Right renal pelvis (tissue), 4 donors: ENCODE measurements at places on chromosomes 16 and 17.

DNA sequence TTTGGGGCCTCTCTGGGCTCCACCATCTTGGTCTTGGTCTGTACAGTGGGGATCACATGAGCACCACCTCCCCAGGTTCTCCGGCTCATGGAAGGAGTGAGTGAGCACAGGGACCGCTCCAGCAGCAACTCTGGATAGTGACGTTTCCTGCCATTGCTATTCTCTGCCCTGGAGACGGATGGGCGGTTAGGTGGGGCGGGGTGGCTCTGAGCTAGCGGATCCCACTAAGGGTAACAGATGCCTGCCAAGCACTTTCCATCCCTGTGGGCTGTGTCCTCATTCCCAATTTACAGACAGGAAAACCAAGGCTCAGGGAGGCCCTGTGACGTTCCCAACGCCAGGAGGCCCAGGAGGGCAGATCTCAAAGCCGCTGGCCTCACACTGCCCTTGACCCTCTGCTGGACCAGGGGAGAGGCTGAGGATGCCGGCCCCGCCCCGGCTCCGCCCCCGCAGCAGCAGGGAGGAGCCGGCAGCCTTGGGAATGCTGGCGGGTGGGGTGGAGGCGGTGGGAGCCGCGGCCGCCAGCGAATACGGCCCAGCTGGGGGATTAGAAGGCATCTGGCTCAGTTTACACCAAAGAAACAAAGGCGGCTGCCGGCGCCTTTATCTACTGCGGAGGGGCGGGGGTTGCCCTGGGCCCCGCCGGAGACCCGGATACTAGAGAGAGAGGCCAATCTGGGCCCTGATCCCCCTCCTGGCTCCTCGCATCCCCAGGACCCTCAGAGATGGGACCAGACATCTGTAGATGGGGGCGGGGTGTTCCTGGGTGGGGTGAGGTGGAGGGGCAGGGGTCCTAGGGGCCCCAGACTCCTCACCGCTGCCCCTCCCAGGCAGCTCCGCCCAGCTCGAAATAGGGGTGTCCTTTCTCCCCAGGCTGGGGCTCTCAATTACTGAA, 122.3 kb upstream of the CIBAR2 start:
- DNase-seq: no peak

DNA sequence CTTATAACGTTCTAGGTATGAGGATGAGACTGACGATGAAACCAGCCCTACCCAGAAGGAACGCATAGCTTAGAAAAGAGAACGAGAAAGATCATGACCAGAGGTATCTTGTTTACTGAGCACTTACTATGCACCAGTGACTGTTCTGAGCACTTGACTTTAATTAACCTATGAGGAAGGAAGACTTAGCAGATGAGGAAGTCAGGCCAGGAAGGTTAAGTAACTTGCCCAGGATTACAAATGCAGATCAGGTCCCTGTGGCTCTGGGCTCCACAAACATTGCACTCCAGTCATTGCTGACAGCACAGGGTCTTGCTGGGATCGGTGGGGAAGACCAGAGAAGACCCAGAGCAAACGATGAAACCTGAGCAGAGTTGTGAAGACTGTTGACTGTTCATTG, 7.1 kb downstream of the KRT13 start:
- no peak for DNase-seq

DNA sequence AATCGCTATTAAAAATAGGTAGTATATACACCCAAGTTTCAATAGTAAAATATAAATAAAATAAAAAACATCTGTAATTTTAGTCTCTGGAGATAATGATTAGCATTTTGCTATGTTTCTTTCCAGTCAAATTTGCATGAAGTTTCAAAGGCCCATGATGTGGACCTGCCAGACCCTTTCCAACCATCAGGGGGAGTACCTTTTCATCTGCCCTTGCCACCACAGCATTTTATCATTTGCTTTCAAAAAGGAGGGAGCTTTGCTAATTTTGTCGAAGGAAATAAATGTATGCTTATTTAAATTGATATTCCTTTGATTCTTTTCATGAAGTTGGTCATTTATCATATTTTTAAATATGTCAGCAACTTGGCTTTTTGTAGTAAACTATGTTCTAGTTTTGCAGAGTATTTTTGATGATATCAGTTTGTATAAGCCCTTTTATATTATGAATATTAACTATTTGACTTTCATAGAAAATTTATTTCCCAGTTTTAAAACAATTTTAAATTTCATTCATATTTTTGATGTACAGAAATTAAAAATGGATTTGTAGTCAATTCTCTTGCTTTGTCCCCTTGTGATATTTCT, 115.2 kb upstream of the NETO2 start:
- DNase-seq: no peak

DNA sequence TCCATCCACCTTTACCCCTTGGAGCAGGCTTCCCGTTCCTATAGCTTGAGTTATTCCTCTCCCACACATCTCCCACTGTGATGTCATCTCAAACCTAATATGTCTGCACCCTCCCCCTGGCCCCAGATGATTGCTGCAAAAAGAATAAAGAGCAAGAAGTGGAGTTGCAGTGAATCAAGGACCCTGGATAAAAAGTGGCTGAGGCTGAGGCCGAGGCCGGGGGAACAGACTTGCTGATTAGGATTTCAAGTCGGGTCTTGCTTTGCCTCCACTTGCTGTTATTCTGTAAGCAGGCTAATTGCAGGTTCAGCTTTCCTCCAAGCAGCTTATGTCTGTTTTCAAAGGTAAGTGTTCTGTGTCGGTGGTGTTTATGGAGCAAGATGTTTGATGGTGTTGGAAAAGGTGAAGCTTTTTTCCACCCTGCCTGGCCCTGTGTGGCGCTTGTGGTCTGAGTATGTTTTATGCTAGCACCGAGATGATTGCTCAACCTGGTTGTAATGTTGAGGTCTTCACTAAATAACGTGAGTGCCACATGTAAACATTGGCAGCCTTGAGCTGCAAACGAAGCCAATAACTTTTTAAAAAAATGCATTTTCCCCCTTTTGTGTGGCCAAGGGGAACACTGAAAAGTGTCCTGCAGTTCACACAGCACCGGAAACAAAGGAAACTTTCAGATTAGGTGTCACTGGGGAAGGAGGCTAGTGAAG, 15.4 kb downstream of the HS3ST3B1 start:
- DNase-seq: no peak

DNA sequence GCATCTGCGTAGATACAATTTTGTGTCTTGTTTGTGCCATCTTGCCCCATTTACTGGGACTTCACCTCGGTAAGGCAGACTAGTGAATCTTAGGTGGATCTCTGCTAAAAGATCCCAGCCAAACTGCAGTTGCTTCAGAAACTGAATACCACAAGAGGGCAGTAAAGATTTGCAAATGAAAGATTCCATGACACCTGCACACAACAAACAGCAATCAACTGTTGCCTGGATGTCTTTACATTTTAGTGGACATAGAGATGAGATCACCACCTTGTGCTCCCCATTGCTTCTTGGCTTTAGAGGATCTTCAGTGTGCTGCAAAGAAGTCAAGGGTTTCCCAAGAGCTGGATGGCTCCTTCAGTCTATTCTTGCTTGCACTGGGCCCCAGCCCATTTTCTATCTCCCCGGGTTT, 119.2 kb upstream of the CACNG5 start:
- DNase-seq: peak; percentile 40

- DNase-seq: no peak
Observed at GRCh38 chr17:10325031-10325695, 47.6 kb downstream of the MYH13 start.

- DNase-seq: no peak
Observed at GRCh38 chr16:86755571-86756006, 177.2 kb downstream of the FOXL1 start.

- DNase-seq: no peak
Observed at GRCh38 chr16:11409398-11409797, 64.1 kb downstream of the RMI2 start.

DNA sequence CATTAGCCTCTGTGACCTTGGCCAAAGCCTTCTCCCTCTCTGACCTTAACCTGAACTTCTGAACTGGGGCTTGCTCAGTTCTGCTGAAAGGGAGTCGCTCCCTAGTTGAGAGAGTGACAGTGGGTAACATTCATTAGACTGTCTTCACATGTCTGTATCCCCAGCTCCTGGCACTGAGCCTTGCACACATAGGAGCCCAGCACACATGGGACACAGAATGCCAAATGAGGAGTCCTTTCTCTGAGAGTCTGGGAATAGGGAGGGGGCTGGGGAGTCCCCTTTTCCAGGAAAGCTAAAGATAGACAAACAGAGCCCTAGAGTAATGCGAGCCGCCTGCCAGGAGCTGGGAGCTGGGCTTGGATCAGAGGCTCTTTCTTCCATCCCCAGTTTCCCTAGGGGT, 2.5 kb downstream of the TAC4 start:
- no peak for DNase-seq

DNA sequence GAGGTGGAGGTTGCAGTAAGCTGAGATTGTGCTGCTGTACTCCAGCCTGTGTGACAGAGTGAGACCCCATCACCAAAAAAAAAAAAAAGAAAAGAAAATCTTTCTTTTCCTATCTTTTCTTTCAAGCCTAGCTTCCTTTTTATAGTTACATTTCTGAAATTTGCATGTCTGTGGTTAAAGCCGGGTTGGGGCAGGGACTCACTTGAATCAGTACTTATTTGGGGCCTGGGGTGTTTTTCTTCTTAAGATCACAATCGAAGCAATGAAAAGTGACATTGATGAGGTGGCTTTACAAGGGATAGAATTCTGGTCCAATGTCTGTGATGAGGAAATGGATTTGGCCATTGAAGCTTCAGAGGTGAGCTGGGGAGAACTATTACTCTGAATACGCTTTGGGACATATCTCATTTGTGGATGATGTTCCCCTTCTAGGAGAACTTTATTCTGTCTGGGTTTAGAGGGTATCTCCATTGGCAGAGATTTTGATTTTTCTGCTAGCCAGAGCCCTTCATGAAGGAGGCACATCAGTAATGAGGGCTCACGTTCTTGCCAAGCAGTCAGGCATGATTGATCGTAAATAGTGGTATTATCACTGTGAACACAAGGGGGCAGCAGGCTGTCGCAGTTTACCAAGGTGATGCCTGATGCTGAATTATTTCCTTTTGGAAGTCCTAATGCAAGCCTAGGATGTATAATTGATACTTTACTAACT, 14.3 kb downstream of the KPNB1 start:
- peak; percentile 51 for DNase-seq

- DNase-seq: no peak
Observed at GRCh38 chr17:50115756-50116155, 14.2 kb downstream of the SAMD14 start.

GRCh38 chr17:57032343-57032742, 52.7 kb upstream of the AKAP1 start:
- DNase-seq: no peak

DNA sequence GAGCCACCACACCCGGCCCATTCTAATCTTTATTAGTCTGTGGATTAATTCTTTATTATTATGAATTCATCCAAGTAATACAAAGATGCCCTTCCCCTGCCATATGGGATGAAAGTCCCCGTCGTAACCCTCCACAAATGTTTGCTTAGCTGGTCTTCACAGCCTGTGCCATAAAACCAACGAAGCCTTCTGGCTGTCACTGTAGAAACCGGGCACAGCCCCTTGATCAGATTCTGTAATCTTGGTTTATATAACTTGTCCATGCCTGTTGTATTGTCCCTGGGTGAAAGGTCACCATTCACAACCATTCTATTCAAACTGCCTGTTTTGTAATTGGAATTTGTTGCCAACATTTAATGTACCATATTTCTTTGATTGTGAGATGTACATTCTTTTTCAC, 66.5 kb downstream of the ATP2C2 start:
- DNase-seq: no peak

DNA sequence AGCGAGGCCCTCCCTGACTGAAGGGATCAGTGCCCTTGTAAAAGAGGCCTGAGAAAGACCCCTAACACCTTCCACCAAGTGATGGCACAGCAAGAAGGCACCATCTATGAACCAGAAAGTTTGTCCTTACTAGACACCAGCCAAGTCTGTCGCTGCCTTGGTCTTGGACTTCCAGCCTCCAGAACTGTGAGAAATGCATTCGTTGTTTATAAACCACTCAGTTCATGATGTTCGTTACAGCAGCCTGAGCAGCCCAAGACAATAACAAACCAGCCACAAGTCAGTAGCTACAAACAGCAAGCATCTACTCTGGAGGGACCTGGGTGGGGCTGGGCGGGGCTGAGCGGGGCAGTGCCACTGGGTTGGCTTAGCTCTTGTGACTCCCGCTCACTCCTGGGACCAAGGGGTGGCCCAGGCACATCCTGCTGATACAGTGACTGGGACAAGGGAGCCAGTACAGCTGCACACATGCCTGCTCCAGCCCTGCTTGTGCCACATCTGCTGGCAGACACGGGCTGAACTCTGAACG, 234.9 kb downstream of the IRF8 start:
- DNase-seq: no peak

DNA sequence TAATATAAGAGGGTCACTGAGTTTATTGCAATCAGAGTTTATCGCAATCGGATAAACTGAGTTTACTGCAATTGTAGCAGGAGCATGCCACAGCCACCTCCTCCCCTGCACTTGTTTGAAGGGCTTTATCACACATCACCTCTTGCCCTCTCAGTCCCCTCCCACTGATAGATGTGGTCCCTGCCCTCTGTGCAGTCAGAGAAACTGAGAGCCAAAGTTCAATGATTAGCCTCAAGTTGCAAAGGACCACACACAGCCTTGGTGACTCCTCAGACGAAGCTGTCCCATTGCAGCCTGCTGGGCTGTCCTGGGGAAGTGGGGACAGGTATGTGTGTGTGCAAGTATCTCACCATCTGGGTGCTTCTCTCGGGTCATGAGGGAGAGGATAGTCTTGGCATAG, 13.6 kb downstream of the ACLY start:
- no peak for DNase-seq

- DNase-seq: no peak
Observed at GRCh38 chr17:76510831-76511244, 9.6 kb upstream of the RHBDF2 start.

GRCh38 chr17:37137906-37138514, 189.3 kb downstream of the AATF start:
- DNase-seq: no peak

DNA sequence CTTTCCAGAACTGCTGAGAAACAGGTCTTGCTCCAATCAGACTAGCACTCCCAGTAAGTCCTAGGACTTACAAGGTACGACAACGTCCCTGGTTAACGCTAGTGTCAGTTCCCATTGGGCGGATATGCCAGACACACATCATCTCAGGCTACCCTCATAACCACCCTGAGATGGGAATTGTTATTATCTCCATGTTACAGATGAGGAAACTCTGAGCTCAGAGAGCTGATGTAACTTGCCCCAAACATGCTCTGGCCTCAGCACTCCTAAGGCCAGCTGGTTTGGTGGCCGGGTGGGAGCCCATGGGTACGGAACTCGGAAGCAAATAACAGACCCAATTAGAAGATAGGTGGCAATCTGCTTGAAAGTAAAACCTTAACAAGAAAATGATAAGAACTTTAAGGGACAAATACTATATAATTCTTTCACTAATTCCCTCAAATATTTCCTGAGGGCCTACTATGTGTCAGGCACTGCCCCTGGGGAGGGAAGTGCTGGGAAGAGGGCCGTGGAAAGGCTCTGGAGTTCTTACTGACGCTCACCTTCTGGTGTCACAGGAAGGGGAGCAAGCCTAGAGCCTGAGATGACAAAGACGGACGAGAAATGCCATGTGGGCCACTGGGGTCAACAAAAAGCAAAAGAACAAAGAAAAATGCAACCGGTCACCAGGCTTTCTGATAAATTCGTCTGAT, 6.9 kb downstream of the CREBBP start:
- no peak for DNase-seq
